Heart left ventricle (tissue), 16 donors: ENCODE measurements at places on chromosomes 13 and 19.

DNA sequence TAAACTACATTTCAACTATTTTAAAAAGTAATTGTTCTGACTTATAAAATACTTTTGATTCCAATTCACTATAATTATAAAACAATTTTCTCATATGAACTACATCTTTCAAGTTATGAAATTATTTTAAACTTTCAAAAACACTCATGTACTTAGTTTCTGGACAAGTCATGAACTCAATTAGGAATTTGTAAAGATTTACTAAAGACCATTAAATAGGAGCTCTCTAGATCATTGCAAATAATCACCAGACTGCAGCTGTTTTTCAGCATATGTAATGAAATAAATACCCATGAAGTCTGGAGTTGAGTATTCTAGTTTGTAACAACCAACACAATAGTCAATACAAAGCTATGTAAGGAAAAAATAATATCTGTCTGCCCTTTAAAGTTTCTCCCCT, 605.1 kb upstream of the MIR17HG start:
- no peak for DNase-seq

- no peak for DNase-seq
Measured at GRCh38 chr13:46598820-46599180, 45.8 kb downstream of the LRCH1 start.

GRCh38 chr13:113232208-113233003, 23.0 kb downstream of the CUL4A start:
- no peak for DNase-seq

GRCh38 chr13:99426426-99426825, 74.8 kb upstream of the TM9SF2 start:
- no peak for DNase-seq

DNA sequence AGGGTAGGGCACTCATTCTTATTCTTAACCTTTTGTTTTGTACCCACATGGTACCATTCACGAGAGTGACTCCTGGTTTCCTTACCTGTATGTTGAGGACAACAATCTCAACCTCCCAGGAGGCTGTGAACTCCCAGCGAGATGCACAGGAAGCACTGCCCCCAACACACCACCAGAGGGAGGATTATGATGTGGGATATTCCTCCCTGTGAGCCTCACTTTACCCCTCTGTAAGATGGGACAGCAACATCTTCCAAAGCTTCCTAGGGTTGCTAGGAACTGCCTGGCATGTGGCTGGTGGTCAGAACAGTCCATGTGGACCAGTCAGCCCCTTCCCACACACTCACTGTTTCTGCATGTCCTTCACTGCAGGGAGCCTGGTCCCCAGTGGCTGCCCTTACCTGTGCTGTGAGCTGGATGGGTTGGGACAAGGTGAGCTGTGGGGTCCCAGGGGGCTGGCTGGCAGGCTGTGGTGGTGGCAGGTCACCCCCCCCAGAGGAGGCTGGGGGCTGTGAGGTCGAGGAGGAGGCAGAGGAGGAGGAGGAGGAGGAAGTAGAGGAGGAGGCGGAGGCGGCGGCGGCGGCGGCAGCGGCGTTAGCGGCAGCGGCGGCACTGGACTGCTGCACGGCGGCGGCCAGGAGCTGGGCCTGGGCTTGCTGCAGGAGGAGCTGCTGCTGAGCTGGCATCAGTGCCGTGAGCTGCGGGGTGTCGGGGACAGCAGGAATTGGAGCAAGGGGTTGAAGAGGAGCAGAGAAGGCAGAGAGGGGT, 15.8 kb downstream of the POU2F2 start:
- DNase-seq = no peak

GRCh38 chr13:39612023-39612637, 9.1 kb upstream of the LHFPL6 start:
- DNase-seq = peak; percentile 74

- no peak for DNase-seq
Measured at GRCh38 chr13:33612641-33613638, 205.0 kb upstream of the RFC3 start.

GRCh38 chr13:34103854-34104253, 285.9 kb downstream of the RFC3 start:
- no peak for DNase-seq

DNA sequence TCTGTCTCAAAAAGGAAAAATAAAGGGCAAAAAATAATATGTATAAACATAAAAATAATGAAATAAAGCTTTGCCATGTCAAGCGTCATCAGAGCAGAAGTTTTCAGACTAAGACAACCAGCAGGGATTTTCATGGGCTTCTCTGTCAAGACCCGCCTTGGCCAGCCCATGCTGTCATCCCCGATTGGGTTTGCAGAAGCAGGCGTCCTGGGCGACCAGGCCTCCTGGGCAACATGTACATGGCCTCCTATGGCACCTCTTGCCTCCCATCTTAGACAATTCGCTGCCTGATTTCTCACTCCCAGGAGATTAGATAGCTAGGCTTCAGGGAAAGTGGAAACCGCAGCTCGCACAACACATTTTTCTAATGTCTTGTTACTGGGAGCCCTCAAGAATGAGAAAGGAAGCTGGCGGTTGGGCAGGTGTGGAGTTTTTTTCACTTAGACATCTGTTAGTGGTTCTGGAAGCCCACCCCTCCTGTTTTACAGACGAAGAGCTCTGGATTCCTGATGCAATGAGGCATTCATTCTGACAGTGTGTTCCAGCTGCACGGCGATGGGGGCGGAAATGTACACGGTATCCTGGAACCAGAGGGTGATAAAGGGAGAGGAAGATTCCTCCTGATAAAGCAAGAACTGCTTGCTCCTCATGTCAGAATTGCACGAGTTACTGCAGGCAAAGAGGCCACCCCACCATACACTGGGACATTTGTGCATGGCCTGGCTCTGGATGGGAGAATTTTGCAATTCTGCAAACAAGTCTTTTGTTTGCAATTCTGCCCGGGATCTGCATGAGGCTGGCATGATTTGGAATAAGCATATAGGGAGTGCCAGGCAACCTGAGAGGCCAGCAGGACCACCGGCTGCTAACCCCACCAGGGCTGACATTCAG, 47.4 kb upstream of the KATNAL1 start:
- DNase-seq = no peak
